ENCODE measurements at places on chromosomes 12 and 14.

DNA sequence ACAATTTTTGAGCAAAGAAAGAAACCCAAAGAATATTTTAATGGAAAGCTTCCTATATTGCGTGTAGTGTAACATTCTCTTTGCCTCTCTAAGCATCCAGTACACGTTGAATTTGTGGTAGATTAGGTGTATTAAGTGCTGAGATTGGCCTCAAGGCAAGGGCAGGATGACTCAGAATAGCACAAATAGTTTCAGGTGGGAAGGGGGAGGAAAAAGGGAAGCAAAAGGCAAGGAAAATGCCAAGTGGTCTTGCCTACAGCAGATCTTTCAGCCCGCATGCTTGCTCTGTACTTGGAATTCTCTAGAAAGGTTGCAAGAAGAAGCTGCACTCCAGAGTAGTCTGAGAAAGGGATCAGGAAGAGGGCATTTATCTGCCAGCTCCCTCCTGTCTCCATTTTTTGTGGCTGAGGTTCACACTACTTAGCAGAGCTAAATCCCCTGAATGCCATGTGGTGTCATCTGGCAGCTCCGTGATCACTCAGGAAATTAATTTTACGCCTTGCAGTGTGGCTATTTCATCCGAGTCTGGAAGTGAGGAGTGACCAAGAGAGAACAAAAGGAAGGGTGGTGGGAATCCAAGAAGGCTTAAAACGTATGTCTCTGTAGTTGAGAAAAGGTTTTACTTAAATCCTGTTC is 28.5 kb downstream of the CDKN1B start:
- no peak for DNase-seq

- DNase-seq: no peak
These were observed 10.7 kb downstream of the MOAP1 start for GRCh38 chr14:93173943-93174395.

GRCh38 chr12:131829356-131829747 is 1.2 kb downstream of the MMP17 start:
- DNase-seq: no peak

DNA sequence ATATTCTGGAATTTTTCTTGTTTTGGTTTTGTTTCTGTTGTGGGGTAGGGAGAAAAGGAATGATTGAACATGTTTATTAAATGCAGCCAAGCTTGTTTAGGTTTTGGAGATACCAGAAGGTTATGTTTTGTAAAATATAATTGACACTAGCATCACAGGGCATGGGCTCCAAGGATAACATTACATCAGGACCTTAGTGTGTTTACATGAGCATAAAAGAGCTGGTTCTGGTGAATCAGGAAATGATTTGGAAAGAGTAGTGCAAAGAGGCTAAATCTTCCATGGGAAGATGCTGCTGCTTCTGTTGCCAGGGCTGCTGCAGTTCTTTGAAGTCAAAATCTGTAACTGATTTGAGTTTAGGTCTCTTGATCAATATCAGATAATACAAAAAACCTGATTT is 118.7 kb downstream of the ETNK1 start:
- no peak for DNase-seq

DNA sequence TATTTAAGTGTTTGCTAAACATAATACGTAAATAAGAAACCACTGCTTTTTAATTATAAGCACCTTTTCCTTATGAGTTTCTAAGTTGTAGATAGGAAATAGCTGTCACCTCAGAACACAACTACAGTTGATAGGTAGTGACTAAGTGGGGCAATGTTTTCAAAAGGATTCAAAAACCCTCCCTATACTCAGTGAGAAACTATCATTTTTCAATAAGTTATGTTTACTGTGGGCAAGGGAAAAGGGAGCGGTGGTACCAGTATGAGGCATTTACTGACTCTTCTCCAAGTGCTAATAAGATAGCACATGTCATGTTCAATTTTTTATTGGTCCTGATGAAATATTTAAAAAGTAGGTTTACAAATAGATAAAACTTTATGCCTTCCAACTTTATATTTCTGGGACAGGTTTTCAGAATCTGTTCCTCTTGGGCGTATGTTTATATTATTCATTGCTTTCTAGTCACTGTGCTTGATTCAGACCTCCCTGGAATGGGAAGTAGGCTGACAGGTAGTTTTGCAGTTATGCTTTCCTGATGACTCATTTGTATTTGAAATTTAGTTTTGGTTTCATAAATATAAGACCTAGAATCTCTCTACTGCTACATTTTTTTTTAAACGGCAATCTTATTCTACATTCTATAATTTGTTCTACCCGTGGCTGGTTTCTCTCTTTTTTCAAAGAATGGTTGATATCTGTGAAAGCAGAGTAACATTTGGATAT is 153.1 kb downstream of the TMEM117 start:
- DNase-seq: no peak

DNA sequence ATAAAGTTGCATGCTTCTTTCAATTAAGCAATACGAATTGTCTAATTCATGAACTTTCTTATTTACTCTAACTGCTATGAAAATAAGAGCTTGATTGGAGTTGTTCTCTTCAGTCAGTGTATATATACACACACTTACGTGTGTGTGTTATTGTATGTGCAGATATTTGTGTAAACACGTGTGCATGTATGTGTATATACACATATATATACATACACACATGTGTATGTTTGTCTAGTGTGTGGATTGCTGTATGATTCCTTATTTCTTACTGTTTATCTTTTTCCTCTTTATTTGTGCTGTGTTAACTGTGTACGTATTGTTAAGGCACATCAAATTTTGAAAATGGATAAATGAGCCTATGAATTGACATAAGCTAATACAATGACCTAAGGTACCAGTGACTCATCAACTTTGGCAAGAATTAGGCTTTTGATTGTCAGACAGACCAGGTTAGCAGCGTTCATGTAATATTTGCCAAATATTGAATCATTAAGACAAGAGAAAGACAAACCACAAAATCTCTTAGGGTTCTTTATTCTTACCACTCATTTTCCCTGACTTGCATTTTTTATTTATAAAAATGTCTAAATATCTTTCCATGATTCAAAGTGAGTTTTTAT is 423.9 kb downstream of the SOX5 start:
- no peak for DNase-seq

DNA sequence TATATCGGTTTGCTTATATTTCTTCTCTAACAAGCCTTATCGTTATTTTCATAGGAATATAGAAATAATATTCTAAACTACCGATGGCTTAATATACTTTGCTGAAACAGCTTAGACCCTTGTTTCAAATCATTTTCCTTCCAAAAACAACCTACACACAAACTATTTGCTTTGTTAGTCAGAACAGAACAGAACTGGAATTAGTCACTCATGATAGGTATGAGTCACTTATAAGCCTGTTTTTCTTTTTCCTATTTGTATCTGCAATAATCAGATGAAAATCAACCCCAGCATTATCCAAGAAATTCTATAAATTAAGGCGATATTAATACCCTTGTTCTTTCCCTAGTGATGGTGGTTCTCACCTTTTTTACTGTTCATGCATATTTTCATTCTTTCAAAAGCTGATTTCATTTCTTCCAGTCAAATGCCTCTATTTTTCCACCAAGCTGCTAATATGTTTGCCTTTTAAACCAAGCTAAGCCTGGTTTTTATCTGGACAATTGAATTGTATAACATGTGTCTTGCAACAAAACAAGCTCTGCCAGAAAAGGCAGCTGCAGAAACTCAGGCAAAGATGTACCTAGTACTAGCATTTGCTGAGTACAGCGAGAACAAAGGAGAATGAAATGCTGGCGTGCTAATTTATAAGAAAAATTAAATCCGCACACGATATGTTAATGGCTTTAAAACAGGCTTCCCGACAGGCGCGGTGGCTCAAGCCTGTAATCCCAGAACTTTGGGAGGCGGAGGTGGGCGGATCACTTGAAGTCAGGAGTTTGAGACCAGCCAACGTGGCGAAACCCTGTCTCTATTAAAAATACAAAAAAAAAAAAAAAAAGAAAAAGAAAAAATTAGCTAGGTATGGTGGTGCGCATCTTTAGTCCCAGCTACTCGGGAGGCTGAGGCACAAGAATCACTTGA is 1418.2 kb downstream of the AACS start:
- DNase-seq: no peak

DNA sequence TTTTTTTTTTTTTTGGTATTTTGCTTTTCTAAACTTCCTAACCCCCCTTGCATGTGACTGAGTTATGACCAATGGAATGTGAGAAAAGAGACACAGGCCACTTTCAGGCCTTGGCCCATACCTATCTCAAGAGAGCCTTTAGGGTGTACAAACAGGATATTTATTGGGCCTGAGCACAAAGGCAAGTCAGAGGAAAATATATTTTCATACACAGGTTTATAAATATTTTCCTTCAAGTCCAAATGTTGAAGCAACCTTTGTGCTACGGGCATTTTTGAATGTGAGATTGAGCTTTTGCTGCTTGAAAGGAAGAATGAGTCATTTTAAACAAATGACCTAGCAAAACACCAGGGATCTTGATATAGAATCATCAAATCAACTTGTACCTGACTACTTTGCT is 228.6 kb upstream of the E2F7 start:
- no peak for DNase-seq

GRCh38 chr14:73286598-73286997 is 49.3 kb downstream of the PAPLN start:
- DNase-seq: no peak

DNA sequence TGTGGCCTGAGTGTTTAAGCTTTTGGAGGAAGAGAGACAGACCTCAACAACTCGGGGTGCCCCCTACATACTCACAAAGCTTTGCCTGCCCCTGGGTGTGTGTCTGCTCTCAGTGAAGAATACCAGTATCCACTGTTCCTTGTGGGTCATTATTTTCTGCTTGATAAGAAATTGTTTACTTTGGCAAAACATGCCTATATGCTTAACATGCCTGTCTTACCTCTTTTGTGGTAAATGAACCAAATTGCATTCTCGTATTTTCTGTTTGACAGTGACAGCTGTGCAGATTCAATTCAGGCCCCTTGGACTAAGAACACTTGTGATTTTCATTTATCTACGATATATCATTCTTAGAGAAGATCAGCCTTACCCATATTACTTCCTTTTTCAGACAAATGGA is 50.6 kb upstream of the REP15 start:
- no peak for DNase-seq

- no peak for DNase-seq
These were observed 271 bp downstream of the DNAI7 start for GRCh38 chr12:25194722-25195055.

DNA sequence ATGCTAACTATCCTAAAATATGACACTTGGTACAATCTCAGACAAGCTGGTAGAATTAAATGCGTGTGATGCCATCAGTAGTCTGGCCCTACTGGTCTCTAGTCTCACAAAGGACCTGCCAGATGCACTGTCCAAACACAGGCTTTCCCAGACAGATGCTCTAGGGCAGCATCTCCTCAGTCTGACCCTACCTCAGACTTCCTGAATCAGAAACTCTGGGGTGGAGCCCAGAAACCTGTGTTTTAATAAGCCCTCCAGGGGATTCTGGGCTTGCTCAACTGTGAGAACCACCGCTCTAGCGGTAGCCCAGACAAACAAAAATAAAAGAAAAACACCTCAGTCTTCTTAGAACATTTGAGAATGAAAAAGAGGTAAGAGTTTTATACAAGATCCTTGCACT is 48.0 kb downstream of the BDKRB1 start:
- no peak for DNase-seq

DNA sequence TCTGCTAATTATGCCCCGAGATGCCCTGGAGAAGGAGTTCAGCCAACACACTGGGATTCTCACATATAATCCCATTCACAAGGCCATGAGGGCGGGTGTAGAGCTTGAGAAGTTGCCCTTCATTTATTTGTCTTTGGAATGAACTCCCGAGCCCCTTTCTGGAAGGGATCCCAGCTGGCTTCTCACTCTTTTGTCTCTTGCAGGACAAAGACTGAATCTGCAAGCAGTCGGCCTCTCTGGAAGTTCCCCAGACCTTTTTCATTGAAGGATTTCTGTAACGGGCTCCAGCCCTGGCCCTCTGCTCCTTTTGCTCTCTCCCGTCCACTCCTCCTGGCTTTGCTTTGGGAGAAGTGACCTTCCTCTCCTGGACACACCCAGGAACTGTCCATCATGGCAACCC is 163.3 kb upstream of the SFSWAP start:
- DNase-seq: no peak

- peak; percentile 59 for DNase-seq
These were observed 33.9 kb upstream of the CDK17 start for GRCh38 chr12:96434107-96434506.

- DNase-seq: no peak
These were observed 1325.8 kb downstream of the AACS start for GRCh38 chr12:126390969-126391566.

- DNase-seq: no peak
These were observed 91.8 kb downstream of the PLXNC1 start for GRCh38 chr12:94240171-94240570.

- DNase-seq: no peak
These were observed at the start of gene C1S for GRCh38 chr12:7060353-7060954. TSS of gene C1S (plus strand) at chr12:7060718. CDS start at chr12:7061913, 1,195 bp downstream.

DNA sequence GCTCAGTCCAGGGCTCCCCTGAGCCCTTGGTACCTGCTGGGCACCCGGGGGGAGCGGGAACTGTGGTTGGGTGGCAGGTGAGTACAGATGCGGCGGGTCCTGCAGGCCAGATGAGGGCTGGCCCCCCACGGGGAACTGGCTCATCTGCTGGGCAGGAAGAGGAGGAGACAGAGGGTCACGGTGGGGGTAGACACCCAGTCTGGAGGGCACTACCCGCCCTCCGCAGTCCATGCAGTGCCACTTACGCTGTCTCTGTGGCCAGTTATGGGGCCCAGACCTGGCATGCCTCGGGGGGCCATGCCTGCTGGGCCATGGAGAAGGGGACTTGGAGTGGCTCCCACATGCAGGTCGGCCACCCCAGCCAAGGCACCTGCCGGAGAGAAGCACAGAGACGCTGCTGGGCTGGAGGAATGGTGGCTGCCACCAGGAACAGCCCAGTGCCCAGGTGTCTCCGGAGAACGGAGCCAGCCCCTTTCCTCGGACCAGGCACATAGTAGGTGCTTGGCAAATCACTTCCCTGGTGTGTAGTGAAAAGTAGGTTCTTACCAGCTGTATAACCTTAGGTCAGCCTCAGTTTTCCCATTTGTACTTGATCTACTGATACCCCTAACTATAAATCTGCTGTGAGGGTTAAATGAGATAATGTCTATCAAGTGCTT is 21.1 kb downstream of the FOXN4 start:
- DNase-seq: no peak

- no peak for DNase-seq
These were observed 13.0 kb downstream of the KRT7 start for GRCh38 chr12:52245962-52246569.

DNA sequence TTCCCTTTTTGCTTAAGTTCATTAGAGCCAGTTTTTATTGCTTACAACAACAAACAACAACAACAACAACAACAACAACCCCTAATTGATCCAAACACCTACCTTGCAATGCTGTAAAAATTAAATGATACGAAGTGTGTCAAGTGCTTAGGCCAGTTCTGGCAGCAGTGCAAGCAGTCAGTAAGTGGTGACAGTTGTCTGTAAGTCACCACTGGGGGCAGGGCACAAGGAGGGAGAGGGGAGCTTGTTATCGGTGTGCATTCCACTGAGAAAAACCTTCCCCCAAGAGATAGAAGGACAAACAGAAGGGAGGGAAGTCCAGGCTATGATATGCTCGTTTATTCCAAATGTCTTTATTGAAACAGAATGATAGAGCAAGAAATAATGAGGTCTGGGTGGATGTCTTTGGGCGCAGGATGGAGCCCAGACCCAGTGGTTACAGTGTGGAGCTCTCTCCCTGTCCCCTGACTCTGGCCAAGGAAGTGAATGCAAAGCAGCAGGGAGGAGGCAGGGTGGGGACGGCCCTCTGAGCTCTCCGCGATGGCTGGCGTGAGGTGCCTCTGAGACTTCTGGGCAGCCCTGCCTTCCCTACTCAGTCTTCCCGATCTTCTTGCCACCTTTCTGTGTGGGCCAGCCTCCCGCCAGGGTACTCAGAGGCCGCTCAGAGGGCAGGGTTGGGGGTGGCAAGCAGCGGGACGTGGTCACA is 6.5 kb downstream of the SLC22A17 start:
- DNase-seq: no peak

All from activated T-cell treated with anti-CD3 and anti-CD28 coated beads, Interleukin-2, amount 50 U/mL, for 1 hour (primary cell).